ENCODE measurements at places on chromosomes 3 and 15. TPM values are rescaled to one million over a fixed set of nuclear protein-coding genes. Genes with fewer than 3 reads are reported as not detected.

Gene FBXW12
- total RNA-seq: not detected

Gene MORC1
- not detected for total RNA-seq

Gene GPR160
- total RNA-seq: 1.9 TPM

Gene PLSCR4
- total RNA-seq: 37.7 TPM

Gene GALK2
- 34.0 TPM for total RNA-seq

Gene KBTBD8
- 1.9 TPM for total RNA-seq

Gene ARPP21
- total RNA-seq: not detected

Gene HRG
- not detected for total RNA-seq

Gene P2RY14
- total RNA-seq: 5.3 TPM

Gene RBP2
- total RNA-seq: 1.1 TPM

Gene CCK
- not detected for total RNA-seq

Gene SLC22A13
- 0.32 TPM for total RNA-seq

Gene ITGA11
- total RNA-seq: 23.1 TPM

Gene BOC
- total RNA-seq: 86.8 TPM

Gene ILDR1
- 0.10 TPM for total RNA-seq

Gene DNAH12
- 0.05 TPM for total RNA-seq

Gene PLCL2
- 11.9 TPM for total RNA-seq

Gene LRRIQ4
- total RNA-seq: not detected

Gene ZMAT3
- total RNA-seq: 28.4 TPM

Gene RPL39L
- total RNA-seq: 9.4 TPM

Gene RBMS3
- 87.1 TPM for total RNA-seq

Gene STRIT1
- total RNA-seq: not detected

Gene TMC3
- not detected for total RNA-seq

Gene IDH2
- 103 TPM for total RNA-seq

Gene SEMA6D
- total RNA-seq: 7.5 TPM

Gene SMC4
- total RNA-seq: 23.2 TPM

Gene CD200
- 7.7 TPM for total RNA-seq

Gene MAP6D1
- not detected for total RNA-seq

Gene FMN1
- 26.6 TPM for total RNA-seq

Gene UROC1
- not detected for total RNA-seq

Gene SEMA3F
- total RNA-seq: 27.8 TPM

Gene GLCE
- total RNA-seq: 11.1 TPM

Gene CNTN4
- 66.5 TPM for total RNA-seq

Gene GRM7
- total RNA-seq: 1.3 TPM

Gene AHSG
- not detected for total RNA-seq

Gene RETNLB
- not detected for total RNA-seq

Gene GOLGA8H
- total RNA-seq: 0.93 TPM

Gene CACNA1D
- 1.9 TPM for total RNA-seq
